ENCODE measurements at places on chromosomes 16 and 17. TPM values are rescaled to one million over a fixed set of nuclear protein-coding genes. Genes with fewer than 3 reads are reported as not detected.

The MPDU1 gene
- total RNA-seq: 115 TPM

The SP6 gene
- total RNA-seq: not detected

The APOH gene
- total RNA-seq: not detected

The ABR gene
- total RNA-seq: 42.1 TPM

The SPATA22 gene
- total RNA-seq: 2.7 TPM

The STARD3 gene
- total RNA-seq: 47.8 TPM

The KCNH4 gene
- not detected for total RNA-seq

The CCR7 gene
- not detected for total RNA-seq

The C17orf78 gene
- not detected for total RNA-seq

The TBC1D3B gene
- not detected for total RNA-seq

The DRC7 gene
- total RNA-seq: not detected

The SDR42E1 gene
- under 0.01 TPM for total RNA-seq

The OR2C1 gene
- not detected for total RNA-seq

The LGALS9B gene
- total RNA-seq: not detected

The RSKR gene
- total RNA-seq: 8.6 TPM

The TMIGD1 gene
- total RNA-seq: not detected

The KCNAB3 gene
- total RNA-seq: not detected

The ADAP2 gene
- total RNA-seq: not detected

The PDE6G gene
- not detected for total RNA-seq

The ABI3 gene
- 2.3 TPM for total RNA-seq

The ARL5C gene
- total RNA-seq: not detected

The SLC6A2 gene
- not detected for total RNA-seq

The FOXC2 gene
- total RNA-seq: 1.7 TPM

Measured in pericardium fibroblast (primary cell).